ENCODE measurements at places on chromosomes 12 and 14.

DNA sequence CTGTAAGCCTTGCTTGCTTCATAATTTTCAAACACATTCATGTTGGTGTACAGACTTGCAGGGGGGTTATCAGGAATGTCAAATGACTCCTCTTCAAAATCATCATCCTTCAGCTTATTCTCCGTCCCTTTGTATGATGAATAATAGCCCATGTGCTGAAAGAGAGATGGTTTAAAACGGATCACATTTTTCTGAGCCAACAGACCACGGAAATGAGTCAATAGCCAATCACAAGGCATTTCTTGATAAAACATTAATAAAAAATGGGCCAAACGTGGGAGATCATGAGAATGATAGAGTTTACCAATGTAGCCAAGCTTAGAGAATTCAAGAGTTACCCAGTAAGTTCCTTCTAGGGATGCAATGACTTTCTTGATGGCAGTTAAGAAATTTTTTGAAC is 105.5 kb downstream of the NTS start:
- no peak for DNase-seq

GRCh38 chr12:131442337-131442918 is 268.5 kb upstream of the SFSWAP start:
- DNase-seq, result no peak

DNA sequence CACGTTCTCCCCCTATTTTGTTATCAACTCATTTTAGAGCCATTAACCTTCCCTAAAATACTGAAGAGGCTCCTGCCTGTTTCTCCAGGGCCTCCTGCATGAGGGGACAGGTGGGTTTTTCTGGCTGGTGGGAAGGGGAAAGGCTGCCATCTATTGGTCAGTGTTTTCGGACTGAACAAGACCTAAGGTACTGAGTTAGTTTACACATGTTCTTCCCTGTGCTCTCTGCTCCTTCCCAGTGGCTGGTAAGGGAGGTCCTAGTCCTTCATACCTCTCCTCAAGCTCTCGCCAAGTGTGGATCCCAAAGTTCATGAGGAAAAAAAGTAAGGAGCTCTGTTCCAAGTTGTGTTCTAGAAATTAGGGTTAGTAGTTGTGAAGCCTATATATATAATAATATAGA is 357.5 kb downstream of the FSCB start:
- DNase-seq, result no peak

DNA sequence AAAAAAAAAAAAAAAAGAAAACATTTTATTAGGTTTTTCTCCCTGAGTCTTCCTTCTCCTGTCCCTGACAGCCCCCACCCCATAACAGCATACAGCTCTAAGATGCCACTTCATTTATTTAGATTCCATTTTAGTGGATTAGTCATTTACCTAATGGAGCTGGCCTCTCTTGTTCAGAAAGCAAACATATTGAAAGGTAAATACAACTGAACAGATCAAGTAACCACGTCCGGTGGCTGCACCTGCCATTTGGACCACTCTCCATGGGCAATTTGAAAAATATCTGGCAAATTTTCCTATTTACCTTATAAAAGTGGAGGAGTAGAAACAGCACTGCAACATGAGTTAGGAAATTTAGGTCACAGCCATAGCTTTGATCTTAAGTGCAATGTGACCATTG is 254.6 kb downstream of the C12orf42 start:
- no peak for DNase-seq

DNA sequence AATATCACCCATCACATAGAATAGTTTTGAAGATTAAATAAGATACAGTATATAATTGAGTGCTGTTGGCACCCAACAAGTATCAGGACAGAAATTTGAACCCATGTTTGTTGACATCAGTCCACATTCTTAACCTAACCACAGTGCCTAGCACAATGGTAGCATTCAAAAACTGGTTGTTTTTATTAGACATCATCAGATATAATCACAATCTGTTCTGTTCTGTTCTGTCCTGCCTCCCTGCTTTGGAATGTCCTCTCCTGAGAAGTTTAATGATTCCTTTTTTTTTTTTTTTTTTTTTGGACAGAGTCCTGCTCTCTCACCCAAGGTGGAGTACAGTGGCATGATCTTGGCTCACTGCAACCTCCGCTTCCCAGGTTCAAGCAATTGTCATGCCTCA is 476.6 kb downstream of the RMST start:
- no peak for DNase-seq

GRCh38 chr14:102764220-102764671 is 13.0 kb upstream of the TRAF3 start:
- no peak for DNase-seq

DNA sequence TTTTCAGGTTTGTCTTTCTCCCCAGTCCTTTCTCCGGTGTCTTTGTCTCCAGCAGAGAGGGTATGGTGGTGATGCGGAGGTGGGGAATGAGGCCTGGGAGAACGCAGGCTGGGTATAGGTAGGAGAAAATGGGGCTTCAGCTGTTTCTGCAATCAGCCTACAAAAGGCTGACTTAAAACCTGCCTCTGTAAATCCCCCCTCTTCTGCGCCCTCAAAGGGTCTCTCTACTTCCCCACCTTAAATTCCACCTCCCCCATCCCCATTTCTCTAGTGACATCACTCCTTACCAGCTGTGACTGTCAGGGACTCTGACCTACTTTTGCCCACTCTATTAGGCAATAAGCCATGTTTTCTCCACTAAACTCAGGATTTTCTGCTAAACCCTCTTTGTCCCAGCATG is 8.1 kb upstream of the RIMKLB start:
- peak; percentile 28 for DNase-seq

GRCh38 chr12:52331833-52332232 is 10.6 kb upstream of the KRT83 start:
- no peak for DNase-seq

DNA sequence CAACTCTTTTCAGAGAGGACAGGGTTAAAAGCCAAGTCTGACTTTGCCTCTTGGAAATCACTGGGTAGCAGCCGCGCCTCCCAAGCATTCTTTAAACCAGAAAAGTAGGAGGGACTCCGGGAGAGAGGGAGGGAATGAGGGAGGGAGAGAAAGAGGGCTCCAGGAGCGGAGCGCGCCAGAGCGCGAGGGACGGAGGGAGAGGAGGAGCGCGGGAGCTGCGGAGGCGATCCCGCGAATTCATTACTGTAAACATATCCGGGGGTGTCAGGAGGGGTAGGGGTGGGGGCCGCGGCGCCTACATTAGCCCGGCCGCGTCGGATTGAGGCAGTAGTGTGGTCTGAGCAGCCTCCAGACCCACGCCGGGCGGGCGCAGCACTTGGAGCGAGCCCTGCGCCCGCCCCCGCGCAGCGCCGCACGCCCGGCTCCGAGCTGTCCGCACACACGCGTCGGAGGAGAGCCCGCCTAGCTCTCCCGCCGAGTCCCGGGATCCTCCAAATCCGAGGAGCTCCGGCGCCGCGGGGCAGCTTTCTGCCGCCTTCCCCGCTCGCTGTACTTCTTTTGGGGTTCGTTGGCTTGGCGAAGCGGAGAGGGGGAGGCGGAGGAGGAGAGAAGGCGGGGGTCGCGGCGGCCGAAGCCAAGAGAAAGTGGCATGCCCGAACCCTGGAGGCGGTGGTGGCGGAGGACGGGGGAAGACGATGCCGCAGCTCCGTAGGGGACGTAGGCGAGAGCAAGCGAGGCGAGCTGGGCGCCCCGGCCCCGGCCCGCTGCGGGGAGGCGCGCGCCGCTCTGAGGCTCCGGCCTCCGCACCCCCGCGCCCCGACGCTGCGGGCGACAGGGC is 3.3 kb downstream of the FLRT2 start:
- peak; percentile 97 for DNase-seq

- DNase-seq, result no peak
These were observed 953 bp upstream of the NXPH4 start for GRCh38 chr12:57215668-57216013.

DNA sequence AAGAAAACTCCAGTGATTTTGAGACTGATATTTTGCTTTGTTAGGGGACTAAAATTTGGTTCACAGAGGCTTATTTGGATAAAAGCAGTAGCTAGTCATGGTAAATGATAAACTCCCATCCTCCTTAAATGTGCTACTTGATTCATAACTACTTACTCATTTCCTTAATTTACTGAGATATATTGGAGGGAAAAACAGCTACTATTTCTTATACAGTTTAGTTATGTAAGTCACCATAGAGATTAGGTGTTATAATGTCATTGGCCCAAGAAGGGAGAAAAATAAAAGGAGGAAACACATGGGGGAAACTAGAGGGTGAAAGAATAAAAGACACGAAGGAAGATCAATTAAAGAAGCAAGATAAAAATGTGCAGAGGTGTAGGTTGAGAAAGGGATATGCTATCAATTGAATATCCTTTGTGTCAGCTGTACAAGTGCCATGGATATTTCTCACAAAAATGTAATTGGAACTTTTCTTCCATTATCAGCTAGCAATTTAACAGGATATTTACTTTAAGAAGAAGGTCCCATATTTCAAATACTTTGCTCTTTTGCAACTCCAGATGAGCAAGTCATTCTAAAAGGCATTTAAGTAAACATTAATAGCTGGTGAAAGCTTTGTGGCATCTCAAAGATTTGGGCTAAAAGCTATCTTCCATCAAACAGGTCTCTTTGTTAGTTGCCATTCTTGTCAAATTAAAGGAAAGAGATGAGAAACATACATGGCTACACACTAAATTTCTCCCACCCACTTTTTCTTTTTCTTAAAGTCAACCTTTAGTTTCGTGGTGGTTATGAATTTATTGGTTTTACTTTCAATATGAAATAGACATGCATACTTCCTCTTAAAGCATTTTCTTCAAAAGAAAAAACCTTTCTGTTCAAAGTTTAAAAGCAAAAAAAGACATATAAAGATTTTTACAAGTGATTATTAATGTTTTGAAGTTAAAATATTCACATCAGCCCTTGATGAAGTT is 439.5 kb downstream of the CCER1 start:
- peak; percentile 17 for DNase-seq

- DNase-seq, result no peak
These were observed 29.1 kb upstream of the APOF start for GRCh38 chr12:56391721-56392120.

DNA sequence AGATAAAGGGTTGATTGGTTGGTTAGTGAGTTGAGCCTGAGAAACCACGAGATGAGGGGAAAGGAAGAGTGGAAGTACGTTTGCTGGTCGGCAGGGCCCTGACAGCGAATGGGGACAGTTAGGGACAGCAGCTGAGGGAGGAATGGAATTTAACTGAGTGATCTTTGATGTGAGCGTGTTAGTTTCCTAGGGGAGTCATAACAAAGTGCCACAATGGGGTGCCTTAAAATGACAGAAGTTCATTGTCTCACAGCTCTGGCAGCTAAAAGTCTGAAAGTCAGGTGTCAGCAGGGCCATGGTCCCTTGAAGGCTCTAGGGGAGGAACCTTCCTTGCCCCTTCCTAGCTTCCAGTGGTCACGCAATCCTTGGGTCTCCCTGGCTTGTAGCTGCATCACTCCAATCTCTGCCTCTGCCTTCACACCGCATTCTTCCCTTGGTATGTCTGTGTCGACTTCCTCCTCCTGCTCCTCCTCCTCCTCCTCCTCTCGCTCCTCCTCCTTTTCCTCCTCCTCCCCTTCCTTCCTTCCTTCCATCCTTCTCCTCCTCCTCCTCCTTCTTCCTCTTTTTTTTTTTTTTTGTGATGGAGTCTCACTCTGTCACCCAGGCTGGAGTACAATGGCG is 26.0 kb upstream of the RIN3 start:
- no peak for DNase-seq

Measured in umbilical cord (tissue), 2 donors.